NCI-H1048 (cell line): ENCODE measurements at places on chromosomes 6 and 20.
A peak's percentile ranks its signal among the peaks of the same experiment; 100 is the strongest.

DNA sequence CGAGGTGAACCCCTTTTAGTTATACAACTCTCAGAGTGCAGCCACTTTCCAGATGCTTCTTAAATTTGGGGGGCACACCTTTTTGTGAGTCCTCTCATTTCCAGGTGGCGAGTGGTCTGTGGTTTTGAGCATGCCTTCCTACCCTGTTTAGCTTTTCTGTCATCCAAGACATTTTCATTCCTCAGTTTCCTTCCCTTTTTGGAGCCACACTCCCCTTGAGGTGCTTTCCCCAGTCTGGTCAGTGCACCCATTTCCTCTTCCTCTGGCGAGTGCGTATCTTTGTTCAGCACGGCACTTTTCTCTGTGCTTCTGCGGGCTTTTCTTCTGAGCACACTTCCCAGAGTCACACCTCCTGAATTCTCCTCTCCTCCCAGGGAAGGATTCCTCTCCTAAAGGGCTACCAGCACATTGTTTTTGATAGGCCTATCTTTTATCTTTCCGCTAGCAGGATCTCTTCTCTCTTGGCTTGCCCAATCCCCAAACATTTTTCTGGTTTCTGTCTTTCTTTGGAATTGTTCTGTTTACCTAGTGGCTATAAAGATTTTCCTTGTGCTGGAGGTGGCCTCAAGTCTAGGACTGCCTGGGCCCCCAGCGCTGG is 1.4 kb downstream of the PHF20 start:
- no peak for DNase-seq

DNA sequence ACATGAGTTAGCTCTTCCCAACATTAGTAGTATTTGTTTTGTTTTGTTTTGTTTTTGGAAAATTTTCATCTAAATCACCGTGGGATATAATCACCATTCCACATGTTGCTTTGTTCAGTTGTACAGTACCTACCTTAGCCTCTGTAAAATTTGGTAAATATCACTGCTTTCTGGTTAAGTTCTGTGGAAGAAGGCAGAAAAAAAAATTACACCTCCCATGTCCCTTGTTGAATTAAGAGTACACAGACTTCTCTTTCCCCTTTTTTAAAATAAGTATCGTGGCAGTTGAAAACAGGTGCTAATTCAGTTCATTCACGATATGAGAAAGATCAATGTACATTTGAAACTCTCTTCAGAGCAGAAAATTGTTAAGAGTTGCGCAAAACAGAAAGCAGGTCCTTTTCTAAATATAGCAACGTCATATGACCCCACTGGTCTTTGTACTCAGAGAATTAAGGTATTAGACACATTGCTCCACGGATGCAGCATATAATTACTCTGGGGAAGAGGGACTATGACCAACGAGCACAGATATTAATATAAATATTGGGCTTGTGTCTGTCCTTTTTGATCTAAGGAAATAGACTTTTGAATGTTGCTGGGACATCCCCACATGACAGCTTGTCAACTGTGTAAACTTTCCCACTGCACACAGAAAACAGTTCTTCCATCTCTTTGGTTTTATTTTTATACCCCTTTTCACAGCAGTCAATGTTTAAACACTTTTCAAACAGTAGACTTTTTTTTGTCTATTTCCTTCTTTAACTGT is 58.6 kb upstream of the ZNF217 start:
- no peak for DNase-seq

GRCh38 chr20:48126227-48126740 is 341.0 kb upstream of the SULF2 start:
- DNase-seq: no peak

DNA sequence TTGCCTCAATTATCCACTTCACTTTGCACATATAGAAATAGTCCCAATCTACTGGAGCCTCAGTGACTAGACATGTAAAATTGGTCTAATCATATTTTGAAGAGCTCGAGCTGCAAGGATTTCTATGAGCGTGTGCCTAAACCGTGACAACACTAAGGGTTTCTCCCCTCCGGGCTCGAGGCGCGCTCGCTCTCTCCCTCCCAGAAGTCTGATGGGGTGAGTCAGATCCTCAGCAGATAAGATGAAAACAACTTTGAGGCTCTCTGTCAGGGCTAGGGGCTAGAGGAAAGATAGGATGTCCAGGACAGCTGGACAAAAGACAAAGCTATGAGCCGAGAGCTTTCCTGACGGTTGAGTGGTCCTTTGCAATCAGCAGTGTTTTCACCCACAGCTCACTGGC is 16.8 kb downstream of the GNAS-AS1 start:
- no peak for DNase-seq

DNA sequence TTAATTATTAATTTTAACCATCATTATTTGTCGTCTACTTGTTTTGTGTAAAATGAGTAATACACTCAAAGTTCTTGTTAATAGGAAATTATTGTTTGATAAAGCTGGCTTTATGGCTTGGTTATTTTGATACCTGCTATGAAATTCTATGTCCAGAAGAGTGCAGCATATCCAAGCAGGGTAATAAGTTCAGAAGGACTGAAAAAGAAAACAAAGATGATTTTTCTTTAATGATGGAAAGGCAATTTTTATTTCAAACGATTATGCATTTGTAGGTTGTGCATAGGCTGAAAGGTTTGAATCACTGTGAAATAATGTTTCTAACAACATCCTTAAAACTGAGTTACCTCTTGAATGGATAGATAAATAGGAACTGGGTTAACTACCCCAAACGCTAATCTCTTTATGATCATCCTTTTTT is 1.4 kb upstream of the MAN1A1 start:
- DNase-seq: no peak

DNA sequence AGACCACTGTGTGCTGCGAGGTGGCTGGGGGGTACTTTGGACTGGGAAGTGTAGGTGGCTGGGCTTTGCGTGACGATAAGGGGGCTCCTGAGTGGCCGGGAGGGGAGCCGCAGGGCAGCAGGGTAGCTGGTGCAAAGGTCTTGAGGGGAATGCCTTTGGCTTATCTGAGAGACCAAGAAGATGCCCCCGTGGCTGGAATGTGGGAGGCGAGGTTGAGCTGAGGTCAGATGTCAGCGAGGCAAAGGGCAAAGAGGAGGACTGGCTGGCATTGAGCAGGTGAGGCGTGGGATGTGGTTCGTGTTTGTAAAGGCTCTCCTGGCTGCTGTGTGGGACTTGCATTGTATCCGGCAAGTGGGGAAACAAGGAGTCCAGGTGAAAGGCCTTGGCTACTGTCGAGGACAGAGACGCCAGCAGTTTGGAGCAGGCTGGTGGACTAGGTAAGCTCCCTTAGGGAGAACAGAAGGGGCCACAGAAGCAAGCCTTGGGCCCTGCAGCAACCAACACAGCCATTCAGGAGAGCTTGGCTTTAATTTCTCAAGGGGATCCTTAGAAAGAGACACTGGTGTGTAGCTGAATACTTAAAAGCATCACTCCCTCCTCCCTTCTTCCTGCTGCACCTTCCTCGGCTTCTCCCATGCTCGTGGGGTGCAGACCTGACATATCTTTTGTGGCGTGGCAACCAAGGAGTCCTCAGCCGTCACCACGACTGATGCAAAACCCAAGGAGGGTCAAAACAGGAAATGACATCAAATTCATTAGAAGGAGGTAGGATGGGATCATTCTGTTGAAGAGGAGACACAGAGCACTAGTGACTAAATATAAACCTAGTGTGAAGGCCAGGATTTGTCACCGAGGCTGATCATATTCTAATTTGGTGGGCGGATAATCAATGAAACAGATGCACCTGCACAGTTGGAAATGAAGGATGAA is 53.5 kb upstream of the ERVFRD-1 start:
- DNase-seq: no peak

GRCh38 chr20:8918145-8918544 is 150.7 kb upstream of the PLCB4 start:
- DNase-seq: no peak

- DNase-seq: no peak
Measured at GRCh38 chr20:31830406-31830981, 11.3 kb downstream of the MYLK2 start.

DNA sequence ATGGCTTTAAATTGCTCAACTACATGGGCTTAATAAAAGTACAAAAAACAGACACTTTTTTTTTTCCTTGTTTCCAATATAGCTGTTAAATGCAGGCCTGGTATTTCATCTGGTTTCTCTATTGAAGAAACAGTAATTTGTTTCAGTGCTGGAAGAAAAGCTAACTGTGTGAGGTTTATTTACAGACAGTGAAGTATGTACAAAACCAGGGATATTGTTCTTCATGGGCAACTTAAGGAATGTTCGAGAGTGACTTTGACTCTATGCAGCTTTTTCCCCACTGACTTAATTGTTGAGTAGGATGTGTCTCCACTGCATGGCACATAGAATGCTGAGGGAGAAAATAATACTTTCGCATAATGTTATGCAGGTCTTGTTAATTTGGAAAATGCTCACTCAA is 31.0 kb upstream of the PRL start:
- no peak for DNase-seq

DNA sequence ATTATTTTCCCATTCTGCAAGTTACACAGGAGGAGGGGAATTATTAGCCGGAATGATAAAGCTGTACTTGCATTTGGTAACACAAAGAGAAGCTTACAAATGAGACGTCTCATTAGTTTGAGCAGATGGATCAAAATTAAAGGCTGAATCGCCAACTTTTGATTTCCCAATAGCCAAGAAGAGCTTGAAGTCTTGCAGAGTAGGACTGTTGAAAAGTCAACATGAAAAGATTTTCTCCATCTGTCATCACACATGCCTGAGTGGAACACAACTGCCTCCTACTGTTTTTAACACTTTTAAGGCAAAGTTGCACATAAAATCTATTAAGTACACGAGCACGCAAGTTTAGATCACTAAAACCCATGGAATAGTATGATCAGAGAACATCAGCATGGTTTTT is 176.2 kb downstream of the ASCC3 start:
- no peak for DNase-seq

DNA sequence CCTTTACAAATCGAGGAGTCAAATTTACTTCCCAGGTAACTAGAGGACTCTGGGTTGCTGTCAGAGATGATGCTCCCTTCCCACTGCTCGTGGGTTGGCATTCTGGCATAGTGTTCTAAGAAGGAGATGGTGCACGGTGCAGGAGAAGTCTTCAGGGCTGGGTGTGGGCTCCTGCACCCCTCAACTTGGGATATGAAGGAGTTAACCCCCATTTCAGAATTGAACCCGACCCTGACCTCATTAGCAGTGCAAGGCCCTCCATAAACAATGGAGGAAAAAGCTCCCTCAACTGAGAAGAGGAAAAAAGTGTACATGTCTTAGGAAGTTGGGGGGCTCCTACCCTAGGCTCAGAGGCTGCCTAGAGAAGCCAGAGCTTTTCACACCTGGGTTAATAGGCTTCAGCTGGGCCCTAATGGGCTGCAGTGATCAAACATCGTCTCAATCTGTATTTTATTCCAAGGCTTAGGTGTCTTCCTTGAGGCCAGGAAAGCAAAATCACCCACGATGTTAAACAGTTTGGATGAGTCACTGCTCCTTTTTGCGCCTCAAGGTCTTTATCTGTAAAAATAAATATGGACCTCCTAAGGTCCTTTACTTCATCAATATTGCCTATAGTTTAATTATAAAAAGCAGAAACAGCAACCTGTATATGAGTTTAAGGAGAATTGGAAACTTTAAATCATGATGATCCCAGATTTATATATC is 29.4 kb downstream of the TFAP2B start:
- DNase-seq: no peak

GRCh38 chr6:157556144-157556645 is 175.2 kb downstream of the ZDHHC14 start:
- DNase-seq: no peak

GRCh38 chr6:143734641-143735063 is 56.9 kb downstream of the PHACTR2 start:
- peak; percentile 25 for DNase-seq

- no peak for DNase-seq
Measured at GRCh38 chr6:20906945-20907344, 372.7 kb downstream of the CDKAL1 start.
